ENCODE measurements at places on chromosomes 12 and 14. TPM values are rescaled to one million over a fixed set of nuclear protein-coding genes. Genes with fewer than 3 reads are reported as not detected.

The ACOT2 gene
- total RNA-seq = 15.7 TPM

The SYNE3 gene
- total RNA-seq = 2.5 TPM

The GARIN6 gene
- not detected for total RNA-seq

The ABCD2 gene
- total RNA-seq = not detected

The LALBA gene
- not detected for total RNA-seq

DNA sequence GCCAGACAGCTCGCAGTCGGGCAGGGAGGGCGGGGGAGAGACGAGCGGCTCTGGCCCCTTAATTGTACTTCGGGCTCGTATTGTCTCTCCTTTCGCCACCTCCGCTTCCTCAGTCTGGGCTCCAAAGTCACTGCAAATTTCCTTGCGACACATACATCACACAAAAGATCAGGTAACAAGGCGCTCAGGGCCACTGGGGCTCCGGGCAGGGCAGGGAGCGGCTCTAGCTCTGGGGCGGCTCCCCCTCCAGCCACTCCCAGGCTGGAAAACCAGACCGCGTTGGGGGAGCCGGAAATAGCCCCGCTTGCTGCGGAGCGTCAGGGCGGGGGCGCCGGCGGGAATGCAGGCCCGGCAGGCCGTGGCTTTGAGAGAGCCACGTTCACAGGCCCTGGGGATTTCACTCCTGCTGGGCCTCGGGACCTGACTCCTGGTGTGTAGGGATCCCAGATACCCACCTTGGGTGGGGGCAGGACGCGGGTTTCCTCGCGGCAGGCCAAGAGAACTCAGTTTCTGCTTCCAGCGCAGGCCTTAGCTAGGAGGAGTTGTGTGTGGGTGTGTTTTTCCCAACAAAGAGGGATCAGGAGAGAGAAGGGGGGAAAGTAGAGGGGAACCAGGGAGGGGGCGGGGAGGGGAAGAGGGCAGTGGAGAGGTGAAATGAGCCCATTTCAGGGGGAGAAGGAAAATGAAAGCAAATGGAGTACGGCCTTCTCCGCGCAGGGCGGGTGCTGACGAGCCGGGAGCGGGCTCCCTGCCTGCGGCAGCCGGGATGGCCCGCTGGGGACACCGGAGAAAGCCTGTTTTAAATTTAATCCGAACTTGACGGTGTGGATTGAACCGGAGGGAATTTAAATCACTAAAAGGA lies 4.4 kb upstream of the HOXC9 start:
- no peak for DNase-seq

DNA sequence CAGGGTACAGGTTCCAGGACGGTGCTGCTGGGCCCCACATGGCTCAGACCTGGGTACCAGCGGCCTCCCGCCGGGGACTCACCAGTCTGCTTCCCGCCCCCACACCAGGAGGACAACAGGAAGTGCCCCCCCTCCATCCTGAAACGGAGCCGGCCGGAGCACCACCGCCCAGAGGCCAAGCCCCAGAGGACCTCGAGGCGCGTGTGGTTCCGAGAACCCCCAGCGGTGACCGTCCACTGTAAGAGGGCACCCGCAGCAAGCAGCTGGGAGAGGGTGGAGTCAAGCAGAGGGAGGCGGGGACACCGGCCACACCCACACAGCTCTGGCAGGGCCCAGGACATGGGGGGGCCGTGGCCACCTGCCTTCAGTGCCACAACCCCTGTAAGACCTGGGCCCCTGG lies 8.1 kb downstream of the C14orf180 start:
- no peak for DNase-seq

DNA sequence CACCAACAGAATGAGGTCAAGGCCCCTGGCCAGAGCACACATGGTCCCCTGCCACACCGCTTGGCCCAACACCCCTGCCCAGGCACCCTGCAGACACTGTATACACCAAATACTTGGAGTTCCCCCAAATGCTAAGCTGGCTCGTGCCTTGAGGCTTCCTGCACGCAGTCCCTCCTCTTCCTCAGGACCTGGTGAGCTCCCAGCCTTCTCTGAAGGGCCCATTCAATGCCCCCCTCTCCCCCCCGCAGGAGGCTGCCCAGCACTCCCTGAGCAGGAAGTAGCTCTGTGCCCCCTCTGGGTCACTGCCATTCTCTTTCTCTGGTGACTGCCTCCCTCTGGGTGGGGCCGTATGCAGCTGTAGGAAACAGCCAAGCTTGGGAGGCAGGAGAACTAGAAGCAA lies 75.3 kb downstream of the ITPK1 start:
- no peak for DNase-seq

DNA sequence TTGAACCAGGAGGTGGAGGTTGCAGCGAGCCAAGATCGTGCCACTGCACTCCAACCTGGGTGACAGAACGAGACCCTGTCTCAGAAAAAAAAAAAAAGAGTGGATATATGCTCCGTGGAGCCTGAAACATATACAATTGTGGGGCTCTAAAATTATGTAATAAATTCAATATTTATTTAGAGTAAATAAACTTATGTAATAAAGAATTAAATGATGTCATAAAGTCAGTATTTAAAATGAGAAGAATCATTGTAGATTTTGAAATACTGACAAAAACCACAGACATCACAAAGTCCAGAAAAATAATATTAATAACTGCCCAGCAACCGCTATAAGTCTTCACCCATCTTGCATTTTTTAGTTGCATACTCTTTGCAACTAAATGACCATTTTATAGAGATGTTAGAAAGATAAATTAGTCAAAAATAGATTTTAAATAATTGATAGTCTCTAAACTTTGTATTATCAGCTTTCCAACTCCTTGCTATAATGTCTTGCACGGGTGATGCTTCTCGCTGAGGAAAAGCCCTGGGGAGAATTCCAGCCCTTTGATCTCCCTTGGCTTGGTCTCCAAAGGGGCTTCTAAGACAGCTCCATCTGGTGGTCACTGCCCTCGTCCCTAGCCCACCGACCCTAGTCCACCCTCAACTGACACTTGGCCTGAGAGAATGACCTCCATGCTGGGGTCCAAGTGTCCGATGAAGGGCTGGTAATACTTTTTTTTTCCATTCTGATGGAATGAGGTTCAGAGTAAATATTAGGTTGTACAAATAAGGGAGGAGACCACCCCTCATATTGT lies 7.9 kb upstream of the TMBIM6 start:
- DNase-seq = no peak

GRCh38 chr12:52151837-52152783 lies 39.7 kb downstream of the KRT80 start:
- no peak for DNase-seq

- peak; percentile 51 for DNase-seq
These were observed 13.9 kb upstream of the NR4A1 start for GRCh38 chr12:52037248-52037861.

GRCh38 chr14:22549981-22550673 lies 38.9 kb downstream of the DAD1 start:
- peak; percentile 74 for DNase-seq

- peak; percentile 31 for DNase-seq
These were observed 42.3 kb upstream of the FRMD6 start for GRCh38 chr14:51609251-51609954.

DNA sequence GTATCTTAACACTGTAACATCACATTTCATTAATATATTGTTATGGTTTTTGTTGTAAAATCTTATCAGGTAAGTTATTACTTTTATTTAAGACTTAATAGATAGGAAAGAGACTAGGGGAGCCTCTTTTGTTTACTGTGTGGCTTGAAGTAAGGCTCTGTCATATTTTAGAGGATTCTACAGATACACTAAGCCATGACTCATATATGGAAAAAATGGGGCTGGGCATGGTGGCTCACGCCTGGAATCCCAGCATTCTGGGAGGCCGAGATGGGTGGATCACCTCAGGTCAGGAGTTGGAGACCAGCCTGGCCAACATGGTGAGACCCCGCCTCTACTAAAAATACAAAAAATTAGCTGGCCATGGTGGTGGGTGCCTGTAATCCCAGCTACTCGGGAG lies 23.6 kb upstream of the NPFF start:
- DNase-seq = peak; percentile 40

DNA sequence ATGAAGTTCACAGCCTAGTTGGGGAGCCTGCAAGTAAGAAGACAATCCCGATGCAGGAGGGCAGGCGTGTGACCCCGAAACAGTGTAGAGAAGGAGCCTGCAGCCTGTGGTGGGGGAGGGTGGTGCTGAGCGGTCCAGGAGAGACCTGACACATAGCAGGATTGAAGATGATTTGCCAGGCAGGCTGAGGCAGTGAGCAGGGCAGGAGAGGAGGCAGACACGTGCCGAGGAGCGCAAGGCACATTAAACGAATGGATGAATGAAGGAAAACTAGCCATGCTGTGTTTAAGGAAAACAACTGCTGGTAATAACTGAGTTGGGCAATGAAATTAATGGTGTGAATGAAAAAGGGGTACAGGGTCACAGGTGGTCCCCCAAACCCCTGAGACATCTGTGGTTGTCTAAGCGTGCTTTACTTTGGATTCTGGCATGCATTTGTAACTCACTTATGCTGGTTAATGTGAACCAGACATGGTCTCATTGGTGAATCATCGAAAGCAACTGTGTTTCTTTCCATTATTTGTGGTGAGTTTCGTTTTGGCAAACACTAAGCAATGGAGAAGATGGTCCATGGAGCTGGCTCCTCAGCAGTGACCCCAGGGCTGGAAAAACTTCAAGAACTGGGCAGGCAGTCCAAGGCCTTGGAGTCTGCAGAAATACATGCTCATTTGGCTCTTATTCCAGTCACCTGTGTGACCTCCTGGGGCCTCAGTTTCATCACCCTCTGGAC lies 96.9 kb upstream of the EVL start:
- DNase-seq = peak; percentile 94
